Posterior cingulate gyrus (tissue), 11 donors: ENCODE measurements at places on chromosomes 7 and 10.

DNA sequence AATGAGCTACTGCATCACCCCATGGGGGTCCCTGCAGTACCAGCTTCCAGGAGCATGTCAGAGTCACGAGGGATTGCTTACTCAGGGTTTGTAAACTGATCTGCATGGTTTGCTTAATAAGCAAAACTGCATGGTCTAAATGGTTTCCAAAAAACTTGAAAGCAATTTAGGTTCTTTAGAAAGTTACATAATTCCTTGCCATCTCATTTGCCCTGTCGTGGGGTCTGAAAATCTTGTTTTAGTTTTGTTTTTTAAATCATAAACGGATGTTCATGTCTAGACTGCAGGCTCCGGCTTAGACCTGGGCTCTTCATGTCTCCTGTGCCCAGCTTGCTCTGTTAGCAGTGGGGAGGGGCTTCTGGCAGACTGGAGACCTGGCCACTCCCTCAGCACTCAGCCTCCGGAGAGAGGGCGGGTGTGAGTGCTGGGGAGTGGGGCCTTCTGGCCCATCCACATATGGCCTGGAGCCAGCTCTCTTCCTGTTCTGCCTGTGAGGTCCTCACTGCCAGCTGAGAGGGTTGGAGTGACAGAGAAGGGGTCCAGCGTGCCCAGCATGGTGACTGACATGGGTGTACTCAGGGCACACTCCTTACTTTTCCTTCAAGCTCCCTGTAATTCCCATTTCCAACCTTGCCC lies 17.5 kb downstream of the PRF1 start:
- DNase-seq, result no peak

DNA sequence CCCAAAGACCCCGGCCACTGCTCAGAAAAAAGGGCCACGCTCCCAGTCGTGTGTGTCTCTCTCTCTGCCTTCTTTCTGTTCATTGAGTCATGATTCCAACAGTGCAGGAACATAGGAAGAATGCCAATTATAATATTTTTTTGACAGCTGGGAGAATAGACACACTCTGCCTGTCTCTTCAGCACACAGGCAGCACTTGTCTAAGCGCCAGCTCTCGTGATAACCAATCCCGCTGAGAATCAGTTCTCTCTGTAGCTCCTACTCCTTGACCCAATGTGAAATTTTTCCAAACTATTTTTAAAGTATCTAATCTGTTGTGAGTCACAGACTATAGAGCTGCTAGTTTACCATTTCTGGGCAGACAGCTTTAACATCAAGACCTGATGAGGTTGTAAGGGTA lies 145.7 kb upstream of the RHEB start:
- DNase-seq, result no peak

GRCh38 chr10:68365611-68366010 lies 32.9 kb upstream of the PBLD start:
- no peak for DNase-seq

- DNase-seq, result peak; percentile 83
These were observed at the start of gene PIK3AP1 for GRCh38 chr10:96720422-96721206. Gene PIK3AP1 (minus strand): TSS chr10:96720514. CDS start chr10:96720394, 120 bp downstream.

DNA sequence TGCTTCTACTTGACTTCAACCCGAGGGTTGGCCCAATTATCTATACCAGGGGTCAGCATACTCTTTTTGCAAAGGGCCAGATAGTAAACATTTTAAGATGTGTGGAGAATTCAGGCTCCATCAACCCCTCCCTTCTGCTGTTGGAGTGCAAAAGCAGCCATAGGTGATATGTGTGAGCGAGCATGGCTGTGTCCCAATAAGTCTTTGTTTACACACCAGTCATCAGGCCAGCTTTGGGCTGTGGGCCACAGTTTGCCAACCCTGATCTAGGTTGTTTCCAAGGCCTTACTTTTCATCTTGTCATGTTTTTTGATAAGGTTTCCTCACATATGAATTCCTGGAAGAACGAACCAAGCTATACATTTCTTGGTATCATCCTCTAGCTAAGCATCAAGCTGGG lies 136.9 kb upstream of the VIPR2 start:
- DNase-seq, result no peak

- no peak for DNase-seq
These were observed 141.6 kb downstream of the PRKAG2 start for GRCh38 chr7:151735186-151735850.

DNA sequence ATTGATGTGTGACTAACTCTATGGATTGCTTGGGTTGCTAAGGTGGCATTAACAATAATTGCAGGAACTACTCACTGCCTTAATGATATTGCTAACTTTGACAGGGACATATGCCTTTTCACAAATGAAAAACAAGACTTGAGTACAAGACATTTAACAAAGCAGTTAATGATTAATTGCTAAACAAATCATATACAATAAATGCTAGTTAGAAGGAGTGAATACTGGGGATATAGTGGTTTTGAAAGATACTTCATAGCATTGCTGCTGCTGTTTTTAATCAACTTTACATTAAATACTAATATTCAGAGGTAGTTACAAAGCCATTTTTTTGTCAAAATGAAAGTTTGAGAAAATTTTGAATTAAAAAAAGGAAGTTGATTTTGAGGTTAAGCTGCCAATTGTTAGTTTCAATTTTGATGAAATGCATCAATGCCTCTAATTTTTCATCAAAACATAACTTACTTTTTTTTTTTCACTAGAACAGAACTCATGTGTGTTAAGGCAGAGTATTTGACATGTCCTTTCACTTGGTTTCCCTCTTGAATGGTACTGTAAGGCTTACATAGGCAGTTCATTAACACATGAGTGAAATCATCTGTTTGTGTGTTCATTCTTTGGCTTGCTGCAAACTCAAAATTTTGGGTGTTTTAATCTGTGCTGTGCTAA lies 106.2 kb upstream of the SEMA3D start:
- no peak for DNase-seq

DNA sequence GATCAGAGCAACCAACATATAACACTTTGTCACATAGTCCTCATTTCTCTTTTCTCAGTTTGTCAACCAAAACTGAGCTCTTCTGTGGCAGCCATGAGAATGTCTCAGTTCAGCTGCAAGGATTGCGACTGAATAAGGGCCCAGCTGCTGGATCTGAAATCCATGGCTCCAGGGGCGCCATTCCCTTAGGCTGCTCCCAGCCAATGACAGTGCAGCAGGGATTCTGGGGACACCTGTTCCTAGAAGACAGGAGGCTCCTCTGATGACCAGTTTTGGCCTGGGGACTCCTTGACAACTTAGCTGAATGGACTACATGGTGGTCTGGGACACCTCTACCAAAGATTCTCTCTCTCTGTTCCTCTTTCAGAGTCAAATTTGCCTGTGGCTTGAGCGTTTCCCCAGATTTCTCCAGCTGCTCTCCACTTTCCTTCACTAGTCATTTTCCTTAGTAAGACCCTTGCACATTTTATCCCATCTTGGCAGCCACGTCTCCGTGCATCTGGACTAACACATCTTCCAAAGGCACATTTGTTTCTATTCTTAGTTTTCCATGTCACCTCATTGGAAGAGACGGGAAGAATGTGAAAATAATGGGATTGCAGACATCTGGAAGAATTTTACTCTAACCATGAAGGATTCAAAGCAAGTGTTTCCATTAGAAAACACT lies 28.1 kb upstream of the KIF5B start:
- DNase-seq, result no peak

GRCh38 chr10:121526801-121527221 lies 71.4 kb downstream of the FGFR2 start:
- DNase-seq, result no peak

- DNase-seq, result no peak
These were observed 103.5 kb upstream of the CELF2 start for GRCh38 chr10:10914144-10914543.

DNA sequence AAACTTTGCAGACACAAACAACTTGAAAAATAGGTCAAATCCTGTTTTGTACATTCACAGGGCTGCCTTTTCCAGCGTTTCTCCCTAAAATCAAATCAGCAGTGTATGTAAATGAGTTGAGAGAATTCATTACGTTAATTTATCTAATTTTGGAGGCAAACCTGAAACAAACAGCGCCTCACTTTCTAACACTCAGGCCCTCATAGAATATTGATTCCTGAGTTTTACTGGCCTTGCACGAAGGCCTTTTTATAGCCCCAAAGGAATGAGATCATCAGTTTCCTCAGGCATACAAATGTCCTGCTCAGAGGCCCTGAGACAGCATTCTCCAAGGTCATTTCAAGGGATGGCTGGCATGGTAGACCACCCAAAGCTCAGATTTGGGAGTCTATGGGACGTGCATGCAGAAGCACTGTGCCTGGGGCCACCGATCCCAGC lies 131.7 kb upstream of the CHST15 start:
- DNase-seq, result no peak

GRCh38 chr7:117383483-117384189 lies 43.7 kb downstream of the ASZ1 start:
- DNase-seq, result no peak

- peak; percentile 48 for DNase-seq
These were observed 1.3 kb downstream of the C10orf90 start for GRCh38 chr10:126669168-126669567.

DNA sequence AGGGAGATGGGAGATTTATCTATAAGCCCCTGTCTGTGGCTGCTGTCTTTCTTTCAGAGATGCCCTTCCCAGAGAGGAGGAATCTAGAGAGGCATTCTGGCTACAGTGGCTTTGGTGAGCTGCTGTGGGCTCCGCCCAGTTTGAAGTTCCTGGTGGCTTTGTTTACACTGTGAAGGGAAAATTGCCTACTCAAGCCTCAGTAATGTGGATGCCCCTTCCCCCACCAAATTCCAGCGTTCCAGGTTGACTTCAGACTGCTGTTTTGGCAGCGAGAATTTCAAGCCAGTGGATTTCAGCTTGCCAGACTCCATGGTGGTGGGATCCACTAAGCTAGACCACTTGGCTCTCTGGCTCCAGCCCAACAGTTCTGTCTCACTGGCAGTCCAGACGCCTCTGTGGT lies 951.6 kb downstream of the CCSER2 start:
- no peak for DNase-seq

DNA sequence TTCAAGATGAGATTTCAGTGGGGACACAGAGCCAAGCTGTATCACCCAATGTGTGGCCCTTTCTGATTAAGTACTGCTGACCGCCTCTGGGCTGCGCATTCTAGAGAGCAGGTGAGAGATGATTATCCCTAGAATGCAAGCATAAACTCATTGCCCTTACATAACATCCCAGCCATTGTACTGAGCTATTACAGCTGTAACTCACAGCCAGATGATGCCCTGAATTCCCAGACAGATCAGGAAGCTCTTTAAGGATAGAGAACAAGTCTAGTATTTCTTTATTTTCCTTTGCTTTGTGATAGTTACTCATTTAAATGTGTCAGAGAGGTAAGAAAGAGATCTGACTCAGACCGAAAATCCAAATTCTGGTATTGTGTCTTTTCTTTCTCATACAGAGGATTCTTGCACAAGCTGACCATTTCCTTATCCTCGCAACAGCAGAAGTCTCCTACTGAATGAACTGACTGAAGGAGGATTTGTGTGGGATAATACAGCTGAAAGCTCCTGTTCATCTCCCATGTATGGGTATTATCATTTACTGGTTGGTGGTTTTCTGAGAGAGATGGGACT lies 58.4 kb downstream of the ZNF22 start:
- DNase-seq, result no peak

DNA sequence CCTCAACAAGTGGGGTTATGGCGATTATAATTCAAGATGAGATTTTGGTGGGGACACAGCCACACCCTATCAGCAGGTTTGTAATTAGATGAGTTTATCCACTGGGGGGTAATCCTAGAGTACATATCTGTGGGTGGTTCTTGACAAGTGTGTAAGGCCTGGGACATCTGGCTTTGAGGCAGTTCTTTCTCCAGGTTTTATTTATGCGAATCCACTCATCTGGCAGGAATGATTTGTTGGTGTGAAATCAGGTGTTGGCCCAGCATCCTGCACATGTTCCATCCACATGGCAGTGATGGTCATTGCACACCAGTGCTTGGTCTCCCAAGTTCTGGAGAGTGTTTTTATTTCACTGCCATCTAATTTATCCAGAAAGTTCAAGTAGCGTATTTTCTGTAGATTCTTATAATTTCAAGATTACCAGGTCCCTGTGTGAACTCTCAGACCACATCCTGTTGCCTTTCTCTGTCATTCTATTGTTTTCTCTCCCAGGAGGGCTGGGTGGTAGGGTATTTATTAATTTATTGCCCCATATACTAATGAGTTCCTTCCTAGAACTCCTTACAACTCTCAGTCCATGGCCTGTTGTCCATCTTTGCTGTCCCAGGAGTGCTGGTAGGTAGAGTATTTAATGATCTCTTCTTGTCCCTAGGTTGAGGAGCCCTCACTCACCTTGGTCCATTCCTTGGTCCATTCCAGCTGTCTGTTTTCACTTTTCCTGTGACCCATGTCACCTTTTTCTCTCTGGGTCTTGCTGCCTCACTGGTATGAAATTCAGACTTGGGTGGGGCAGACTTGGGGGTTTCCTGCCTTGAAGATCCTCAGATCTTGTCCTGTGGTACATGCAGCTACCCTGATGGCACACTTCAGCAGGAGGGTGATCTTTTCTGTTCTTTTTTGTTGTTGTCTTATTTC lies 10.4 kb downstream of the RALA start:
- no peak for DNase-seq

- DNase-seq, result no peak
These were observed 183.6 kb downstream of the PFKFB3 start for GRCh38 chr10:6386346-6386745.

- no peak for DNase-seq
These were observed 106.3 kb downstream of the C7orf25 start for GRCh38 chr7:42805601-42806000.

GRCh38 chr7:152759949-152760853 lies 649 bp downstream of the ACTR3B start:
- DNase-seq, result peak; percentile 86

DNA sequence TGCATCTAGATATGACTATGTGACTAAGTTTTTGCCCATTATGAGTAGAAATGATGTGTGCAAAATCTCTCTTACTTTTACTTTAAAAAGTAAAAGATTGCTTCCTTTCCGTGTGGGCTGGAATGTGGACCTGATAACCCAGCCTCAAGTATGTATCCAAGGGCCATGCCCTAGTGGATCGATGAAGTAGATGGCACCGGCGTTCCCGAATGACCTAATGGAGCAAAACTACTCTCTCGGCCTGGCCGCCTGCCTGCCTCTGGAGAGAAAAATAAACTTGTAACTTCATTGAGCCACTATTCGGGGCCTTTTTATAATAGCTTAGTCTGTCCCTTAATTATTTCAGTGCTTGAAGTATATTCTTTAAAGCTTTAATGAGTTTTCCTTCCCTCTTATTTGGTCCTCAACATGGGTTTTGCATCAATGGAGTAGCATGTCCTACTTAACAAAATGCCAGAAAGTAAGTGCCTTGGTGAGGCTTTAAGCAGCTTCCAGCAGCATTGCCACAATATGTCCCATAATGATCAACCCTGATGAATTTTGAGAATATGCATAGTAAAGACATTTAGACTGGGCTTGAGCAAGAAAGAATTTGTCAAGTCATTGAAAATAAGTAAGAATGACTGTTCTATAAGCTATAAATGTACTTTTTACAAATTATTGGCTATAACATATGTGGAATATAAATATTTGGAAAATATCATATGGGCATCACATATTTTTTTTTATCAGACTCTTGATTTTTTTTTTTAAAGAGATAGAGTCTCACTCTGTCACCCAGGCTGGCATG lies 61.4 kb downstream of the PLXDC2 start:
- no peak for DNase-seq
